ENCODE measurements at places on chromosomes 6 and 20. TPM values are rescaled to one million over a fixed set of nuclear protein-coding genes. Genes with fewer than 3 reads are reported as not detected.

DNA sequence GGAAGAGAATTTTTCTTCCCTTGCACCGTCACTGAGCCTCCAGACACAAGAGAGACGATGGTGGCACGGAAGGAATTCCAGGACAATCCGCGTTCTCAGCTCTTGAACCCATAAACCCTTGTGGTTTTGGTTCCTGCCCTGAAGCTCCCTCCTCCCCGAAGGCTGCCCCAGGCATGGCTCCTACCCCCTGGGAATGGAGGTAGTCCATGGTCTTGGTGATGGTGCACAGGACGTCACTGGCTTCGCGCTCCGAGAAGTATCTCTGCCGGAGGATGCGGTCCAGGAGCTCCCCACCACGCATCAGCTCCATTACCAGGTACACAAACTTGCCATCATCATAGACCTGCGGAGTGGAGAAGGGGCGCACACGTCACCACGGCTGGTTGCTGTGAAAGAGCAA is 47.5 kb upstream of the MPC1 start:
- DNase-seq, result no peak

ADTRP gene
- total RNA-seq, result 2.9 TPM

- DNase-seq, result no peak
These were observed 79.0 kb upstream of the FAM184A start for GRCh38 chr6:119157506-119157815.

- DNase-seq, result no peak
These were observed 457.4 kb upstream of the CDH4 start for GRCh38 chr20:60794674-60795073.

CAGE1 gene
- not detected for total RNA-seq

DNA sequence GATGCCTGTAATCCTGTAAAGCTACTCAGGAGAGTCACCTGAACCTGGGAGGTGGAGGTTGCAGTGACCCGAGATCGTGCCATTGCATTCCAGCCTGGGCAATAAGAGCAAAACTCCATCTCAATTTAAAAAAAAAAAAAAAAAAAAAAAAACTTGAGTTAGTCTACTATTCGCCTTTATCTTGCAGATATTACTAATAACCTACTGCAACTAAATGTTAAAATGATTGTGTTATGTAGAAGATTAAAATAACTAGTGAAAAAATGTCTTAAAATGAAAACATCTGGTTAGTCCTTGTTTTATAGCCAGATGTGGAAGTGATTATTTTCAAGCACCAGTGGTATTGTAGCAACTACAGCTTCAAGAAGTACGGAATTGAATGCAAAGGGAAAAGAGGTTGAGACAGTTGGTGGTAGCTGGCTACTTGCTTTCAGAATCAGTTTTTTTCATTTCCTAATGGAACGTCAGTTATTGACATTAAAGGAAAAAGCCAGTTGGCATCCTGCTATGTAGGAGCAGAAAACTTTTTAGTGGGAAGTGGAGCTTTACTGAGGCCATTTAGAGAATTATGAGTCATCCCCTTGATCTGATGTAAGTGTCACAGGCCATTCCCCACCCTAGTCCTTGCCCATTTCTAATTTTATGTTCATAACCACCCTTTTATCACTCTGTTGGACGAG is 43.8 kb upstream of the DYNLRB1 start:
- no peak for DNase-seq

MROH8 gene
- total RNA-seq, result 3.5 TPM

- no peak for DNase-seq
These were observed 22.0 kb upstream of the RIPK1 start for GRCh38 chr6:3046295-3046694.

MAS1 gene
- total RNA-seq, result not detected

HSPA12B gene
- total RNA-seq, result 25.5 TPM

DNA sequence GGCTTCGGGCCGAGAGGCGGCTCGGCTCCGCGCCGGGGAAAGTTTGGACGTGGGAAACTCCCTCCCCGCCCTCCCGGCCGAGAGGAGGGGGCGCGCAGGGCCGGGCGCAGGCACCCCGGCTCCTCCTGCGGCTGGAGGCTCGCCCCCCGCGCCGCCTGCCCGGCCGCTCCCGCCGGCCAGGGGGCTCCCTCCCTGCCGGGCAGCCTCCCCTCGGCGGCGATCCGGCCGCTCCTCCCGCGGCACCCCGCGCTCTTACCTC is 370 bp downstream of the CDH22 start:
- no peak for DNase-seq

GRCh38 chr20:24685736-24686135 is 216.3 kb downstream of the SYNDIG1 start:
- no peak for DNase-seq

TINAG gene
- 4.8 TPM for total RNA-seq

GRM1 gene
- 0.05 TPM for total RNA-seq

DNA sequence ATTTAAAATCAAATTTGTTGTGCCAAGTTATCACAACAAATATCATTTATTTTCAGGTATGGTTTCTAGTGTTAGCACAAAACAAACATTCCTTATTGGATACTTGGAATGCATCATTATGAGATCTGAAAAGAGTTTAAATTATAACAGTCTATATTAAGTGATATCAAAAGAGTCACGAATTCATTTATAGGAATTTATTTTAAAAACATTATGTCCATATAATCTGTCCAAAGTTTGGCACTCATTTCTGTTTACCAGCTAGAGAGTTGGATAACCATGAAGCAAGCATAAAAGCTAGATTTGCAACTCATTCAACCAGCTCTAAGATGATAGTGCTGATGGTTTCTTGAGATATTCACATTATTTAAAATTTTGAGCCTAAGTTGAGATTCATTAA is 453.2 kb downstream of the DOK5 start:
- no peak for DNase-seq

DNA sequence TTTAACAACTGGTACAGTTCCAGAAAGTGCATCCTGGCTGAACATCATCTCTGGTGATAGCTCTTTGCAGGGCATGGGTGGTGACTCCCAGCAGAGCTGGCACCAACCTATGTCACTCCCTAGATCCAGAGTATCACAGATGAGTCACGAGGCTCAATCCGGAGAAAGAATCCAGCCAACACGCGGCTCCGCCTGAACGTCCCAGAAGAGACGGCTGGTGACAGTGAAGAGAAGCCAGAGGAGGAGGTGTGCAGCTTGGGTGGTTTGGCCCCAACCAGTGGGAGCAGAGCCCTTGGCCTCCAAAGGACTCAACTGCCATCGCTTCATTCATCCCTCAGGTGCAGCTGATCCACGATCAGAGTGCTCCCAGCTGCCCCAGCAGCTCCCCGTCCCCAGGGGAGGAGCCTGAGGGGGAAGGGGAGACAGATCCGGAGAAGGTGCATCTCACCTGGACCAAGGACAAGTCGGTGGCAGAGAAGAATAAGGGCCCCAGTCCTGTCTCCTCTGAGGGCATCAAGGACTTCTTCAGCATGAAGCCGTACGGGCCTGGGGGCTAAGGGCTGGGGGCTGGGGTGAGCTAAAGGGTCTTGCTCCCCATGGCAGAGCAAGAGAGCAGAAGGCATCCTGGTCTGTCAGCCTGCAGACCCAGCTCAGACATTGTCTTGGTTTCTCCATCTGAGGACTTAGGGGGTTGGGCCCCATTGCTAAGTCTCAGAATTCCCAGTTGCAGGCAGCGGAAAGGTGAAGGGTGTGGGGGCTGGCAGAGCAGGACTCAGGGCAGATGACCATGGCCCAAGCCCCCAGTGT is 27.2 kb downstream of the SLC12A5 start:
- no peak for DNase-seq

SCRT2 gene
- not detected for total RNA-seq

REM1 gene
- total RNA-seq, result not detected

- no peak for DNase-seq
These were observed 113.0 kb downstream of the MANEA start for GRCh38 chr6:95690328-95690727.

AHCY gene
- total RNA-seq, result 133 TPM

GRCh38 chr6:141202626-141203025 is 930.1 kb upstream of the GJE1 start:
- DNase-seq, result no peak

GRCh38 chr6:91816335-91816734 is 1229.5 kb upstream of the MAP3K7 start:
- no peak for DNase-seq

MYL9 gene
- 91.8 TPM for total RNA-seq

GRCh38 chr6:156957931-156958547 is 180.9 kb downstream of the ARID1B start:
- no peak for DNase-seq

DNA sequence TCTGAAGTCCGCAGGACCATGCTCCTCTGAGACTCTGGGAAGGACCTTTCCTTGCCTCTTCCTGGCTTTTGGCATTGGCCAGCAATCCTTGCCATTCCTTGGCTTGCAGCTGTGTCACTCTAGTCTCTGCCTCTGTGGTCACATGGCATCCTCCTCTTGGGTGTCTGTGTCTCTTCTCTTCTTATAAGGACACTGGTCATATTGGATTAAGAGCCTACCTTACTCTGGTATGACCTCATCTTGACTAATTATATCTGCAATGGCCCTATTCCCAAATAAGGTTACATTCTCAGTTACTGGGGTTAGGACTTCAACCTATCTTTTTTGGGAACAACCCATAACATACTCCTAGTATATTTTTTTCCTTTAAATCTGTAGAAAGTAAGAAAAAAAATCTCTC is 49.9 kb upstream of the GTSF1L start:
- no peak for DNase-seq

GRCh38 chr6:90156861-90157260 is 139.8 kb downstream of the BACH2 start:
- DNase-seq, result no peak

- no peak for DNase-seq
These were observed 37.4 kb downstream of the FOXP4 start for GRCh38 chr6:41583565-41583964.

RHAG gene
- not detected for total RNA-seq

PPP1R3G gene
- 1.4 TPM for total RNA-seq

DNA sequence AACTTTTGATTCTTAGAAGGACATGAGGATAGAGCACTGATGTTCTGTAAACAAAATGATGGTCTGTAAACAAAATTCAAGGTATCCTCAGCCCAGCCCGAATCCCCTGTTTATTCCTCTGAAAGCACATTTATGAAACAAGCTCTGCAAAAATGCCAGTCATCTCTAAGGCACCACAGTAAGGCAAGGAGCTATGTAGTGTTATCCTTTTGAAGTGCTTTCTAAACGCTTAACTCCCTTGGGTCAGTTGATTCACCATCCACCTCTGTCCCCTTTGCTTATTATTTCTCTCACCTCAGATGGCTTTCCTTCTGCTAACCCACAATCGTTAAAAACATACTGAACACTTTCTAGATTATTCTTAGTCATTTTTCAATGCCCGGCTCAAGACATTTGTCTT is 93.8 kb downstream of the ATXN1 start:
- no peak for DNase-seq

DNA sequence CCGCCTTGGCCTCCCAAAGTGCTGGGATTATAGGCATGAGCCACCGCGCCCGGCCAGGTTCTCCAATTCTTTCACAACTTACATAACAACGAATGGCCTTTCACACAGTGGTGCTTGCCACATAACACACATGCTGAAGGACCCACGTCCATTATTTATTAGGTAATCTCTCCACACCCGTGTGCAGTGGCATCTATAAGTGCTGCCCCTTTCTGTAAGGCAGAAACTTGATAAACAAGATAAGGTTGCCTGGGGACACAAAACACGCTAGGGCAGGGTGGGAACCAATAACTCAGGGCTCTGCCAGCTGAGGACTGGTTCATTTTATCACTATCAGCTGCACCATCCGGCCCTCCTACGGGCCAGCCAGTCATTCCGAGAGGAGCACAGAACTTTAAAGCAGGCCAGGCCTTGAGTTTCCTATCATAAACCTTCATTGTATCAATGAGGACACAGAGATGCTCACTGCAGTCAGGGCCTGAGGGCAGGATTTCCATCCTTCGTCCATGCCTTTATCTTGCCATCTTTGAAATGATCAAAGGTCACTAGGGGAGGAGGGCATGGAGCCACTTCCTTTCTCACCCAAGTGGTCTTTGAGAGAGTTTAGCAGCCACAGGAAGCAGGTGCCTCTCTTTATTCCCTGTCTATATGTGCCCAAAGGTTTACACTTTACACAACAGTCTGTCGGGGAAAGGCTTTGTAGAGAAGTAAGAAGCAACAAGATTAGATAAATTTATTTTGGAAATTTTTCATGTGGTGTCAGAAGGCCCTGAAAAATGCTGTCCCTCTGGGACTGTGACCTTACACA is 37.6 kb downstream of the GPLD1 start:
- no peak for DNase-seq

DNA sequence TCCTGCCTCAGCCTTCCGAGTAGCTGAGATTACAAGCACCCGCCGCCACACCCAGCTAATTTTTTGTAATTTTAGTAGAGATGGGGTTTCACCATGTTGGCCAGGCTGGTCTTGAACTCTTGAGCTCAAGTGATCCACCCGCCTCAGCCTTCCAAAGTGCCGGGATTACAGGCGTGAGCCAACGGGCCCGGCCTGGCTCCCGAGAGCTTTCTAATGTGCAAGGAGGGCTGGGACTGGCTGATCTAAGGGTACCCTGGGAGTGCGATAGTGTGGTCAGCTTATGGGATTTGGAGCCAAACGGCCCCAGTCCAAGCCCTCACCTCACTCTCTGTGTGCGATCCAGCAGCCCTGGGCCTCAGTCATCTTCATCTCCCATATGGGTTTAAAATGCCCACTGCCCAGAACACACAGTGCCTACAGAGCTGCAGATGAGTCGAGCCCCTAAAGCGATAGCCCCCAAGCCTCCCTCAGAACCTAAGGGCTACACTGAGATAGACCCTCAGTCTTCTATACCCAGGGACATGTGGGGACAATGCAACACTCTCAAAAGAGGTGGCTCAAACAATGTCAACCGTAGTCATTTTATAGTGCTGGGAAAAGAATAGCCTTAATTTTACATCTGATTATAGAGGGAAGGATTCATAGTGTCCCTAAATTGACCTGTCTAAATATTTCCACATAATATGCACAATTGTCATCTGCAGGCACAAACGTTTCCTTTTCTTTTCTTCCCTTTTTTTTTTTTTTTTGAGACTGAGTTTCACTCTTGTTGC is 50.1 kb downstream of the SSR1 start:
- no peak for DNase-seq

GRCh38 chr20:56247954-56248782 is at the start of gene MC3R:
Gene MC3R, plus strand, starts transcription at chr20:56248732. Its CDS starts 112 bp downstream, at chr20:56248844.
- no peak for DNase-seq

GRCh38 chr20:49865559-49865958 is 49.8 kb downstream of the SPATA2 start:
- DNase-seq, result no peak

GRCh38 chr20:63597651-63598478 is 23.8 kb upstream of the HELZ2 start:
- no peak for DNase-seq

GRCh38 chr6:120431841-120432240 is 902.4 kb downstream of the TBC1D32 start:
- no peak for DNase-seq

- no peak for DNase-seq
These were observed 124.7 kb downstream of the PREX1 start for GRCh38 chr20:48703107-48703506.
